ENCODE measurements at places on chromosomes 13 and 19.

GRCh38 chr13:67133476-67133875 lies 96.7 kb downstream of the PCDH9 start:
- DNase-seq, result no peak

- no peak for DNase-seq
These were observed 116.4 kb downstream of the AKAP11 start for GRCh38 chr13:42388326-42388725.

- no peak for DNase-seq
These were observed 2.8 kb upstream of the TPM4 start for GRCh38 chr19:16073481-16073880.

GRCh38 chr13:60111691-60112090 lies 52.0 kb downstream of the DIAPH3 start:
- DNase-seq, result no peak

DNA sequence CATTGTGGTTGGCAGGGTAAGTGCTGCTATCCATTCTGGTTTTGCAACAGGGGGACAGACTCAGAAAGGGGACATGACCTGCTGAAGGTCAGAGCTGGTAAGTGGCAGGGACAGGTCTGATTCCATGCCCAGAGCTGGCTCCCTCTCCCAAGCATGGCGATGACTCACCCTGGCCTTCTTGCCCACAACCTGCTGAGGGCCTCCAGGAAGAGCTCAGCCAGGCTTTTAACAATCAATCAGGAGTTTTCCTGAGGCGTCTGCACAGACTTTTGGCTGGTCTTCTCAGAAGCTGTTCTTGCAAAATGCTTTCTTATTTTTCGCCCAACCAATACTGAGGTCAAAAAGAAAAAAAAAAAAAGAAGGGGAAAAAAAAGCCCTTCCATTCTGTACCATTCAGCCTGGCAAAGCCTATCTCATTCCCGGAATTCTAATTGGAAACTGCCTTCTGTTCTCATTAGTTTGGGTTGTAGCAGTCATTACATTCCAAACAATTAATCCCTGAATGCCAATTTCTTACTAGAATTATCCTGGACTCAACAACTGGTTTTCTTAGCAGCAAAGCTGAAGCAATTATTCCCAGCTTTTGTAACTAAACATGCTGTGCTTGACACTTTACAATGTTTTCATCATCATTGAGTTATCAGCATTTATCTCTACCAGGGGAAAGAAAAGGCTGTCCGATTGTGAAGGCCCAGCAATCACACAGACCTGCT lies 17.7 kb downstream of the SIAH3 start:
- DNase-seq, result no peak
